Activated CD8-positive, alpha-beta T cell treated with anti-CD3 and anti-CD28 coated beads, Interleukin-2, amount 10 ng/mL, durations not matched to agents 7 days and 5 days (primary cell): ENCODE measurements at places on chromosomes 3 and 15. TPM values are rescaled to one million over a fixed set of nuclear protein-coding genes. Genes with fewer than 3 reads are reported as not detected.
A peak's percentile ranks its signal among the peaks of the same experiment; 100 is the strongest.

DNA sequence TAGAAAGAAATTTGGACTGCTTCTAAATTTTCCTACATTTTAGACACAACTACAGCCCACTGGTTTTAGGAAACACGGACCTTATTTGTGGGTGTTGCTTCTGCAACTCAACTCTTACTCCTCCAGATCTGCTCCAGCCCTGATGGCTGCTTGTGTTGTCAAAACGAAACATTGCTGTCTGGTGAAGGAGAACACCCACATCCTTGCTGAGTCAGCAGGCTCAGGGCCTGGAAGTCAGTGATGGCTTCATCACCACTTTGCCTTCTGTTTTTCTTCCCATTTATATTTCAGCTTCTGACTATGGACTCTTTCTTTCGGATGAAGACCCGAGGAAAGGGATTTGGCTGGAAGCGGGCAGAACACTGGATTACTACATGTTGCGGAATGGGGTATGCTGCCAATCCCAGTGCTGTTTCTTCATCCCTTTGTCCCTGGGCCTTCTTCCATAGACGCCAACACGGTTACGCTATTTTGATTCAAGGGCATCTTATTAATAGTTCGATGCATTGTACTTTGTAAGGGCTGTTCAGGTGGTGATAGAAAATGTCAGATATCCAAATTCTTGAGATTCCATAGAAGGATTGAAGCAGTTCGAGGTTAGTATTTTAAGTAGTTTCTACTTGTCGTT lies 392.6 kb upstream of the TPM1 start:
- no peak for DNase-seq
- H3K27ac ChIP-seq: no peak overlapping the region
- no peaks in the 10 kb centered on the region for H3K36me3 ChIP-seq
- no peak overlapping the region for H3K4me3 ChIP-seq
- no peaks in the 10 kb centered on the region for H3K4me1 ChIP-seq
- H3K27me3 ChIP-seq: no peaks in the 10 kb centered on the region

CAPN3 gene
- total RNA-seq: 2.9 TPM

DNA sequence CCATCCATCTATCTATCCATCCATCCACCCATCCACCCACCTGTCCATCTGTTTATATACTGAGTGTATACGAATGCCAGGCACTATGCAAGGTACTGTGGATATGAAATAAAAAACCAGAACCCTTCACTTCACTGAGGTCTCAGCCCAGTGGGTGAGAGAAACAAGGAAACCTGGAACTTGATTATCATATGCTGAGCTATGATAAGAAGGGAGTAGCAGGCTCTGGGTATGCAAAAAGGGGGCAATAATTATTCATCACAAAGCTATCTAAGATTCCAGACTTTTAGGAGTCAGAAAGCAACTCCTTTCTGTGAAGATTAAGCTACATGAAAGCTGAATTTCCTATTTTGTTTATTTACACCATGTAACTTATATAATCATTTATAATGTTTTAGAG lies 327.7 kb upstream of the IL12A start:
- no peaks in the 10 kb centered on the region for H3K4me1 ChIP-seq
- no peak for DNase-seq
- no peaks in the 10 kb centered on the region for H3K27me3 ChIP-seq
- no peak overlapping the region for H3K27ac ChIP-seq

GRCh38 chr15:71116366-71116765 lies 1.1 kb downstream of the THSD4 start:
- peaks cover 9% of the 10 kb centered on the region for H3K4me1 ChIP-seq
- peaks cover 31% of the 10 kb centered on the region for H3K27me3 ChIP-seq
- no peaks in the 10 kb centered on the region for H3K36me3 ChIP-seq
- peak overlapping the region; percentile 37 for H3K4me3 ChIP-seq
- no peak overlapping the region for H3K27ac ChIP-seq

- no peak overlapping the region for H3K4me3 ChIP-seq
- no peaks in the 10 kb centered on the region for H3K4me1 ChIP-seq
- H3K27me3 ChIP-seq: no peaks in the 10 kb centered on the region
- no peak for DNase-seq
Measured at GRCh38 chr3:140086642-140087041, 151.7 kb downstream of the CLSTN2 start.

ZNF501 gene
- total RNA-seq: 2.9 TPM

DNA sequence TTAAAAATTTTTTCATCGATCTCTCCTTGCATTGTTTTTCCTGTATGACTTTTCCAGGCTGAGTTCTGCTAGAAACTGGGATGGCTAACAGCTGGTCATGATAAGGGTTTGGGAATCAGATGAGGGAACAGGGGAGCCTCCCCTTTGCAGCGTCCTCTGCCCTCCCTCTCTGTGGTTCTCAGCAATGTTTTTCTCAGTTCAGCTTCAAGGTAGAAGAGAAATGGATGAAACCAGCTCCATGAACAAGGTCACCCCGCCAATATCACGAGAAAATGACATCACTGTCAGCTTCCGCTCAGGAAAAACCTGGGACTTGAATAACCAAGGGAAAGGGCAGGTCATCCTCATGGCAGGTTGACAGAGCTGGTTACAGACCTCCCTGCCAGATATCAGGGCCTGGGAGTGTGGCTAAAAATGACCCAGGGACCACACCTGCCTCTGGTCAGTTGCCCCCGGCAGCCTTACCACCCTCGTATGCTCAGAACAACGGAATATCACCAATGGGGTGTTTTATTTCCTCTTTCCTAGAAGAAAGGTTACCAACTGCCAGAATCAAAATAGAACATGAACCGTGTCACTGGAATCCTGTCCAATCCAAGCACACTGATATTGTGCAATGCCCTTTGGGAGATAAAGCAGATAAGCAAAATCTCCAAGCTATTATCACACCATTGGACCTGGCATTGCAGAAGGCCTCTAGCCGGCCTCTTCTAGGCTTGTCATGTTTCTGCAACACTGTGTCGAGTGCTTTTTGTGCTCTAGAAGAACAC lies 26.1 kb downstream of the LSM3 start:
- no peak overlapping the region for H3K4me3 ChIP-seq
- H3K4me1 ChIP-seq: no peaks in the 10 kb centered on the region
- DNase-seq: no peak
- peaks cover 3% of the 10 kb centered on the region for H3K36me3 ChIP-seq
- no peak overlapping the region for H3K27ac ChIP-seq
- no peaks in the 10 kb centered on the region for H3K27me3 ChIP-seq

- H3K4me1 ChIP-seq: no peaks in the 10 kb centered on the region
- no peaks in the 10 kb centered on the region for H3K36me3 ChIP-seq
- DNase-seq: no peak
- H3K27me3 ChIP-seq: peaks cover 29% of the 10 kb centered on the region
Measured at GRCh38 chr3:107897471-107898061, 193.3 kb downstream of the CD47 start.
